Esophagus squamous epithelium (tissue), 5 donors: ENCODE measurements at places on chromosomes 11 and 22.

DNA sequence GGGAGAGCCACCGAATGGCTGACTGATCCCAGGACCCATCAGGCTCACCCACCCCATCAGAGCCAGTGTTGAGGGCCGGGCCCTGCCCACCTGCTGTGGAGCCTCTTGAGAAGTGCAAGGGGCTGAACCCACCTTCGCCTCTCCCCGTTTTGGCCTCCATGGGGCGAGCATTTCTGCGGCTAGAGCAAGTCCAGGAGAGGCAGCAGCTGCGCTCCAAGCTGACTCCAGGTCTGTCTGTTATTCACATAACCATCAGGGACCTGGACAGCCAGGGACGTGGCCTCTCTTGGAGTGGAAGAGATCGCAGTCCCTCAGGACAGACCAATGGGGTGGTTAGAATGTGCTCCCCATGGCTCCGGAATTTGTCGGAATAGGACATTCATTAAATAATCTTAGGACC, 231.8 kb downstream of the TBC1D22A start:
- no peak for DNase-seq

DNA sequence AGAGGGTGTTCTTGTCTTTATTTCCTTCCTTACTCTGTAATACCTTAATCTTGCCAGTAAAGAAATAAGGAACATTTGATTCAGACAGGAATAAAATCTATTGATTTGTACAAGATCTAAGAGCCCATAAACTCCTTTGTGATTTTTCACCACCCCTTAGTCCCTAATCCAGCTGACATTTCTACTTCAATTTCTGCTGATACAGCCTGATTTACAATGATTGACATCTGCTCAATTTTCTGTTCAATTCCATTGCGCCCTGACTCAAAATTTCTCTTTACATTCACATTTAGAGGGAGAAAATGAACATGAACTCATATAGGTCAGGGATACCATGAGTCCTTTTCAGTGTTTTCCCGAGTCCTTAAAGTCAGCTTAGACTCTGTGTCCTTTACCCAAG, 27.2 kb upstream of the TMEM123 start:
- DNase-seq: no peak

GRCh38 chr22:35328472-35328885, 28.8 kb downstream of the TOM1 start:
- DNase-seq: no peak

- no peak for DNase-seq
These were observed 48.7 kb upstream of the TNRC6B start for GRCh38 chr22:40128989-40129388.

DNA sequence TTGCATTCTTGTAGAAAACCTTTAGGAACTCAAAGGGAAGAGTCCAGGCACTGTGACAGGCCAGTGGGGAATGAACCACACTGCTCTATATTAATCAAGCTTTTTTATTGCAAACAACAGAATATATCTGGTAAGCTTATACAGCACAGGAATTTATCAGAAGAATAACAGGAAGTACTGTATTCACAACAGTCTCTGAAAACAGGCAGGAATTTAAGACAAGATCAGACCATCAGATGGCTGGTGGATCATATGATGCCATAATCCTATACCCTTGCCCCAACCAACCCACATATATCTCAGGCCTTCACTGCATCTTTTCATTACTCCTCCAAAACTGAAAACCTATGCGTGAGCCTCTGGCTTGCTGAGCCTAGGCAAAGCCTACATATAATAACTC, 1.0 kb upstream of the HTATIP2 start:
- DNase-seq: no peak

- DNase-seq: no peak
These were observed 47.1 kb downstream of the ASCL2 start for GRCh38 chr11:2223153-2223794.

- no peak for DNase-seq
These were observed 508.4 kb upstream of the LUZP2 start for GRCh38 chr11:23988381-23989006.

DNA sequence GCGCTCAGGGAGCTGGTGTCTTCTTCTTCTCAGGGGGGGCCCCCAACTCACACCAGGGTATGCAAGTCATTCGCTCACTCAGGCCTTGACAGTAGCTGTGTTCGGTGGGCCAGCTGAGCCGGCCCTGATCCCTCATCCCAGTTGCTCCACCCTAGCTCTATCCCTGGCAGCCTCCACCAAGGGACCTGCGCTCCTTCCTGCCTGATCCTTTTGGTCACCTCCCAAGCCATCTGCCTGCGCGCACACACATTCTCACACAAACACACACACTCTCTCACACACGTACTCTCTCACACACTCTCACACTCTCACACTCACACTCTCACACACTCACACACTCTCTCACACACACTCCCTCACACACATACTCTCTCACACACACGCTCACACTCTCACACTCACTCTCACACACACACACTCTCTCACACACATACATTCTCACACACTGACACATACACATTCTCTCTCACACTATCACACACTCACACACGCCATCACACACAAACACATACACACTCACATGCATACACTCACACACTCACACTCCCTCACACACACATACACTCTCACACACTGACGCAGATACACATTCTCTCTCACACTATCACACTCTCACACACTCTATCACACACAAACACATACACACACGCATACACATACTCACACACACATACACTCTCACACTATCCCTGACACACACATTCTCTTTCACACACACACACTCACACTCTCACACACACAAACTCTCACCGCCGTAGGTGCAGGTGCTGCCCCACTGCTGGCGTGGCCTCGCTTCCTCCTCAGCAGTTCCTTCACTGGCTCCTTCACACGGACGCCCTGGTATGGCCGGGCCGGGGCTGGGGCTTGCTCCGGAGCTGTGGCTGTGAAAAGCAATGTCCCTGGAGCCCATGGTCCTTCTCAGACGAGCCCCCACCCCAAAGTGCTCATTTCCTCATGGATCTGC, 20.8 kb downstream of the POU2AF1 start:
- no peak for DNase-seq

DNA sequence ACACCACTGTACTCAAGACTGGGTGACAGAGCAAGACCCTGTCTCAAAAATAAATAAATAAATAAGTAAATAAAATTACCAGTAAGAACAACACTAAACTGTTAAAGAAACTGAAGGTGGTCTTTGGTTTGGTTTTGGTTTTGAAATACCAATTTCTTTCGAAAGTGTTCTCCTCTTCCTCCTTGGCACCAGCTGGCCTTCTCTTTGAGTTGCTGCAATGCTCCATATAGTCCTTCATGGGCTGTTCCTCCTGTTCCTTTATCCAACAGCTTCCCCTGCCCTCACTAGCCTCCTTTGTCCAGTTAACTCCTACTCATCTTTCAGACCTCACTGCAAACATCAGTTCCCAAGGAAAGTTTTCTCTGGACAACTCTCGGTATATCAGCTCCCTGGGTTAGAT, 5.0 kb upstream of the UVRAG start:
- no peak for DNase-seq

- DNase-seq: no peak
These were observed 35.3 kb upstream of the FZD4 start for GRCh38 chr11:86990515-86990914.

- DNase-seq: no peak
These were observed 38.8 kb downstream of the DKK3 start for GRCh38 chr11:11969380-11970215.

GRCh38 chr11:20522536-20522935, 76.9 kb upstream of the SLC6A5 start:
- no peak for DNase-seq
